T-helper 2 cell (primary cell): ENCODE measurements at places on chromosomes 3 and 15.

- no peak for DNase-seq
These were observed 48.5 kb upstream of the RAP2B start for GRCh38 chr3:153113541-153113940.

DNA sequence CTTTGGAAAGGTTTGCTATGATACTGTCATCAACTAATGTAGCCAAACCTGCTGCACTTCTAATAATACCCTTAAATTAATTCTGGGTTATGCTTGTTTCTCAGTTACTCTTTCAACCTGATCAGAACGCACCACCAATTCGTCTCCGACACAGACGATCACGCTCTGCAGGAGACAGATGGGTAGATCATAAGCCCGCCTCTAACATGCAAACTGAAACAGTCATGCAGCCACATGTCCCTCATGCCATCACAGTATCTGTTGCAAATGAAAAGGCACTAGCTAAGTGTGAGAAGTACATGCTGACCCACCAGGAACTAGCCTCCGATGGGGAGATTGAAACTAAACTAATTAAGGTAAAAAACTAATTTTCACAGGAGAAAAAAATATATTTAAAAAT is 7.9 kb upstream of the RPLP1 start:
- DNase-seq, result no peak

DNA sequence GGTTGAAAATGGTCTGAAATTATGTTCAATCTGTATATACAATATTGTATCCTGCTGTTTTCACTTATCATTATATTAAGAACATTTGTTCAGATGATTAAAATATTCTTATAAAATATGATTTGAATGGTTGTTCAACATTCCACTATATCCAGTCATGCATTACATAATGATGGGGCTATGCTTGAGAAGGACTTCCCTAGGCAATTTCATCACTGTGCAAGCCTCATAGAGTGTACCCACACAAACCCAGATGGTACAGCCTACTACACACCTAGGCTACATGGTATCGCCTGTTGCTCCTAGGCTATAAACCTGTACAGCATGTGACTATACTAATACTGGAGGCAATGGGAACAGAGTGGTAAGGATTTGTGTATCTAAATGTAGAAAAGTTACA is 30.5 kb downstream of the SLC7A14 start:
- no peak for DNase-seq

DNA sequence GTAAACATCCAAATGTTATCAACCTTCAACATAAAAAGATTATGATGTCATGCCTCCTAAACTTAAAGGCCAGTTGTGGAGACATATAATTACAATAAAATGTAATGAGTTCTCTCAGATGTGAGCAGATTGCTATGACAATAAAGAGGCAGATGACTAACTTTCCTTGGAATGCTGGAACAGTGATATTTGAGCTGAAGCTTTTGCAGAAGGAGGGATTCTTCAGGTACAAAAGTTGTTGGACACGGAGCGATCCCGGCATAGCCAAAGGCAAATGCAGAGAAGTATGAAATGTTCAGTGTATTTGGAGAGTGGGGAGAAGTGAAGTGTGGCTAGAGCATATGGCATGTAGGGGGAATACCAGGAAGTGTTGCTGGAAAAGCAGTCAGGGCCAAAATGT is 520.1 kb downstream of the FGF12 start:
- no peak for DNase-seq

DNA sequence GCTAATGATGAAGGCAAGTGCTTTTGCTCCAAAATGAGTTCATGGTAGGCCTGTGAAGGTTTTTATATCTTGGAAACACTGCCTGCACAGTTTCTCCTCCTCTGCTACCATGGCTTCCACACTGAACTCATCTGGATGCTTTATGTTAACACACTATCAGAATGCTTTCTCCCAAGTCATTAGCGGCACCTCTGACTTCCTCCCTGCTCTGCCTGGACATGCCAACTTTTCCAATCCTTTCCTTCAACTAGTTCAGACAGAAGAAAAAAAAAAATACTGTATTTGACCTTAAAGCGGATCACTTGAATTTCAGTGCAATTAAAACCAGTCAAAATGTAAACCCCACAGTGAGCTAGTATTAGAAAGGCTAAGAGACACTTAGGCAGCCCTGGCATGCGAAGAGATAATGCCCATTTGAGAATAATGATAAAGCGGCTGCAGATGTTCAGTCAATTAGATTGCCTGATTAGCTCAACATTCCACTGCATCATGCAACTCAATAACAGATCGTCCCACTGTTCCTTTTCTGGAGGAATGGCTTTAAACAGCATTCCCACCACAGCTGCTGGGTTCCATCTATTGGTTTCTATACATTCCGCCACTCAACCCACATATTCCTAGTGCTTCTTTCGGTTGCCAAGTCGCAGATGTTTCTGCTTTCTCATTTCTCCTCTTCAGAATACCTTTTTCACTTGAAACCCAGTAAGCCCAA is 51.7 kb downstream of the CNTN3 start:
- DNase-seq, result no peak

DNA sequence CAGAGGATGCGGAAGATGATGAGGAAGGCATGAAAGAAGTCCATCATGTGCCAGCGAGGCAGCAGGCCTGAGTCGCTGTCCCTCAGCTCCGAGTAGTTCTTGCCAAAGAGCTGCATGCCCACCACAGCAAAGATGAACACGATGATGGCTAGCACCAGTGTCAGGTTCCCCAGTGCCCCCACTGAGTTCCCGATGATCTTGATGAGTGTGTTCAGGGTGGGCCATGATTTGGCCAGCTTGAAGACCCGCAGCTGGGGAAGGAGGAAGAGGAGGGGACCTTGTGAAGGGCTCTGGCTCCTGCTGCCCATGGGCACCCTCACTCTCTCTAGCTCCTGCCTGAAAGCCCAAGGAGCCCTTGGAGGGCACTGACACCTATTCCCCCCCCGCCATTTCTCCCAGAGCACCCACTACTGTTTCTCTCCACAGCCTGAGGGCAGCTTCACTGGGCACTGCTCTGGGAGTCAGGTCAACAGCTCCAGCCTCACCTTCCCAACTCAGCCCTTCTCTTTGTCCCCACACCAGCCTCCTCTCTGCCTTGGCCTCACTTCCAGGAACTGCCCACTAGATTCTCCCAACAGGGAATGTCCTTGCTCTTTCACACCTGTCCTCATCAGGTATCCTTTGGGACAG is 63.6 kb downstream of the SCN5A start:
- DNase-seq, result no peak

DNA sequence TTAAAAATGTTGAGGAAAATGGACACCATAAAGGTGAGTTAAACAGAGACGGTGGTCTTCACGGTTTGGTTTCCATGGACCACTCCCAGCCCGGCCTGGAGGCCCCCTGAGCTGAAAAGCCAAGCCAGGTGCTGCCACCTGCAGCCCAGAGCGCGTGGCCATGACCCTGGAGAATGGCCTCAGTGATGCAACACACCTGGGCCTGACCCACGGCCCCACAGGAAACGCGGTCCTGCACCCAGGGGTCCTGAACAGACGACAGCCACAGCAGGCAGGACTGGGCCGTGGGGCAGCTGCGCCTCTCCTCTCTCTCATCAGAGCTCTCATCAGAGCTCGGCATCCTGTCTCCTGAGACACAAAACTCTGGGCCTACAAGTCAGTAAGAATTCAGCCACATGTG is 64.1 kb downstream of the NIPA2 start:
- no peak for DNase-seq

DNA sequence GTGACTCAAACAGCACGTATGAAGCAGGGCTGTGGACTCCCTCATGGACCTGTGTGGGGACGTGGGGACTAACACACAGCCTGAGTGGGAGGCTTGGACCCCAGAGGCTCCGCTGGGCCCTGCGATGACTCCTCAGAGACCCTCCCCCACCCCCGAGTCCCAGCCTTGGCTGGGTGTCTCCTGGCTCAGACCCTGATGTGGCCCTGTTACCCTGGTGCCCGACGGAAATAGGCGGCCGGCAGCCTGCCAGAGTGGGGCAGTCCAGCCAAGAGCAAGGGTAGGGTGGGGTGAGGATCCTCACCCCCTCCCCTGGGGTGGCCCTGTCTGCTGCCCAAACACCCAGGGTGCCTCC is 15.3 kb downstream of the TNK2 start:
- DNase-seq, result no peak

GRCh38 chr3:26587571-26587970 is 35.0 kb upstream of the LRRC3B start:
- no peak for DNase-seq

GRCh38 chr3:26750263-26750662 is 127.7 kb downstream of the LRRC3B start:
- no peak for DNase-seq

DNA sequence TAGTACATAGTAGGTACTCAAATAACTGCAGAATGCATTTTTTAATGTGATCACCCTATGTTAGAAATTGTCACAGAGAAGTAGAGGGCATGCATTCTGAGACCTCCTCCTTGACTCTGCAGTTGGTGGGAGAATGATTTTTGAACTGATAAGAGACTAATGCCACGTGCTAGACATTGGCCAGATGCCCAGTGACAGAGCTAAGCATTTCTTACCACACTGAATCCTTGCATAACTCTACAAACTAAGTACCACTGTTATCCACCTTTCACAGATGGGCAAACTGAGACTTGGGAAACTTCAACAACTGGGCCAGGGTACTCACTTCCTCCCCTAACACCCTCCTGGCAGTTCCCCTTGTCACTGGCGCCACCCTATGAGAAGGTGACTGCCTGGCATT is 33.5 kb upstream of the SPATA12 start:
- no peak for DNase-seq

GRCh38 chr15:100783760-100784492 is 95.7 kb upstream of the ALDH1A3 start:
- no peak for DNase-seq

- no peak for DNase-seq
These were observed 187.8 kb downstream of the NSMCE3 start for GRCh38 chr15:29081781-29082180.

DNA sequence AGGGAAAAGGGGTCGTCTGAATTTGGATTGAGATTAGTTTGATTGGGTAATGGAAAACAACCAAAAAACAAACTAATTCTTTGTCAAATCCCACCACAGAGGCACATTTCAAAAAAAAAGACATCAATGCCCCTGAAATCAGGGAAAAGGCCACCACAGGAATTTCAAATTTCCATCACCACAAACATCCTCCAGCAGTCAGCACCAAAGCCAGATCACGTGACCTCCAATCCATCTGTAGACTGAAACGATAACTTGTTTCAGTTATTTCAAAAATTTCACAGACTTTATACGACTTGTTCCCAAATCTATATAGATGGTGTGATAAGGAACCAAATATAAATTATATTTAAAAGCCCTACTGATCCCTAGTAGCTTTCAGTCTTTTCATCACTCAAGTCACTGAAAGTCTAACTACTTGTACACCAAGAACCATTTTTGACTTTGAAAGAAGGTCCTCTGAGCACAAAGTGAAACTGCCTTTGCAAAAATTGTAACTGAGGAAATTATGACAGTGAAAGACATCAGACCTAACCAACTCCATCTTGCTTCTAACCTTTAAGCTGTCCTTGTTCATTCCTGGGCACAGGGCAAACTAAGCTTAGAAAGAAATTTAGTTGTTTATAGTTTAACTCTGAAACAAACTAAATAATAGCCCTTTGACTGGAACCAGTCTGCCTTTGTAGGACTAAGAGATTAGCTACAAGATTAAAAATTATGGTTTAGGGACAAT is 48.1 kb upstream of the PLCL2 start:
- no peak for DNase-seq

DNA sequence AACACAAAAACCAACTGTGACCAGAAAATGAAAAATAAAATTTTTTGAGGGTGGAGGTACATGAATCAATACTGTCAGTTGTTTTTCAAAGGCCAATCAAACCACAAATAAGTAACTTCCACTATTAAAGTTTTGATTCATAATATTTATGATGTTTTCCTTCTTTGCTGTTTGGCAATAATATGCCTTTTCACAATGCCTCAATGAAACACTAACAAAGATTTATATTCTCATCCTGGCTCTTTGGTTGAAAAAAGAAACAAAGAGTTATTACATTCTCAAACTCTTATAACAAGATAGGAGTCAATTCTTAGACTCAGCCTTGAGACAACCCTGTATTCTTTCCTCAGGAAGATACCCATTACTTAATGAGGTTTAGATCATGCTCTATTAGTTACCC is 63.1 kb downstream of the C3orf70 start:
- DNase-seq, result no peak

- no peak for DNase-seq
These were observed 40.4 kb upstream of the CLSTN2 start for GRCh38 chr3:139894643-139894989.

DNA sequence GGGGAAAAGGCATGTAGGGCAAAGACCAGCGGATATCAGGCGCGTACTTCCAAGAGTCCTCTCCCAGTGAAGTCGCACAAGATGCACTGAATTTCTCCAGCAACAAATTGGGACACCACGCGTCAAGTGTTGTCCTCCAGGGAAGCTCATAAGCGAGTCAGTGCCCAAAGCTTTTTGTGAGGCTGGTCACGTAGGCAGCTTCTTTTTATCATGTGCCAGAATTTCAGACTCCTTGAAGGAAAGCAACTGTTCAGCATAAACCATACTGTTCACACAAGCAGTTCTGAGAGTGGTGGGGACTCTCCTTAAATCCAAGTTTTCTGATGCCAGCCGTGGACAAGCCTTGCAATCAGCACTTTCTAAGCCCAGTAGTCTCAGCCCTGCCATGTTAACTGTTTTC is 10.1 kb upstream of the FSTL1 start:
- no peak for DNase-seq

DNA sequence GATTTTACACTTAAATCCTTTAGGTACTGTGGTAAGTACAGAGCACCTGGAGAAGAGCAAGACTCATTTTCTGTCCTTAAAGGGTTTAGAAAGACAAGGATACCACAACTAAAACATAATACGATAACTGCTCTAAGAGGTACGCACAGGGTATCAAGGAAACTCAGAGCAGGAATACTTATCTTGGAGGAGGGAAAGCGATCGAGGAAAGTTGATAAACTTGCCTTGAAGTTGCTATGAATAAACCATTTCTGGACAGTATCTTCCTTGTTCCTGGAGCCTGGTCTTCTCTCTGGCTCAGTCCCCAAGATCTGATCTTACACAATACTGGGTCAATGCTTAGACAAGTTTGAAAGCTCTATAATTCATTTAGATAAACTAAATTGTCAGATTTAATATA is 17.6 kb upstream of the GATM start:
- DNase-seq, result no peak

GRCh38 chr3:194061421-194062030 is 74.4 kb upstream of the HES1 start:
- DNase-seq, result no peak

GRCh38 chr3:190036631-190037030 is 84.1 kb downstream of the P3H2 start:
- DNase-seq, result no peak

GRCh38 chr15:64951777-64952418 is 37.8 kb downstream of the SPG21 start:
- no peak for DNase-seq

- DNase-seq, result no peak
These were observed 37.9 kb upstream of the TNFAIP8L3 start for GRCh38 chr15:51132384-51133139.

DNA sequence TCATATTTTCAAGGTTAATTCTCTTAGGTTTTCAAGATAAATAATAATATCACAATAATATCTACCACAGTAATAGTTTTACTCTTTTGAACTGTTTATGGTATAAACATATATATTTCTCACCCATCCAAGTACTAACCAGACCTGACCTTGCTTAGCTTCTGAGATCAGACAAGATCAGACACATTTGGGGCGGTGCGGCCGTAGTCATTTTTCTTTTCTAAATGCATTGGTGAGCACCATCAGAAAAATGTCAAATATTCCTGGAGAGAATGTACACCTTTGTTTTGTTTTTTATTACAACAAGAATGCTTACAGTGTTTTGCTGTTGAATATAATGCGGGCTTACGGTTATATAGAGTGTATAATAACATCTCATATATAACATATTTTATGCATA is 267.8 kb downstream of the ADAMTS17 start:
- DNase-seq, result no peak

GRCh38 chr15:99967841-99968371 is 234.7 kb upstream of the LYSMD4 start:
- DNase-seq, result no peak
